A549 treated with dexamethasone at 1 μM for 4 hours (cell line): ENCODE measurements at places on chromosomes 2 and 18. TPM values are rescaled to one million over a fixed set of nuclear protein-coding genes. Genes with fewer than 3 reads are reported as not detected.

CCDC68 gene
- 4.1 to 5.8 TPM (median 4.4 TPM) in 5 replicates for total RNA-seq

PNPT1 gene
- total RNA-seq, result 29.5 to 51.2 TPM (median 31.9 TPM) in 5 replicates

MEP1B gene
- total RNA-seq, result 0.05 to 0.09 TPM (median 0.08 TPM) in 3 of 5 replicates, not detected in the others

KCNF1 gene
- 19.3 to 38.5 TPM (median 30.5 TPM) in 5 replicates for total RNA-seq

FEV gene
- total RNA-seq, result 0.20 TPM in 1 of 5 replicates, not detected in the others

CTAGE1 gene
- not detected in 5 replicates for total RNA-seq

ASXL3 gene
- not detected in 5 replicates for total RNA-seq

THSD7B gene
- total RNA-seq, result not detected in 5 replicates

LIMS2 gene
- 6.2 to 11.8 TPM (median 7.9 TPM) in 5 replicates for total RNA-seq

CDK15 gene
- total RNA-seq, result not detected in 5 replicates

UGT1A8 gene
- total RNA-seq, result 0.06 to 0.07 TPM (median 0.06 TPM) in 3 of 5 replicates, not detected in the others

EPG5 gene
- 3.3 to 4.9 TPM (median 4.1 TPM) in 5 replicates for total RNA-seq

AQP4 gene
- total RNA-seq, result 0.13 TPM in 1 of 5 replicates, not detected in the others

DNAJC5G gene
- total RNA-seq, result not detected in 5 replicates

RAB6C gene
- total RNA-seq, result not detected in 5 replicates

ACOXL gene
- not detected in 5 replicates for total RNA-seq

ANKRD12 gene
- total RNA-seq, result 3.2 to 6.7 TPM (median 5.5 TPM) in 5 replicates

CTNNA2 gene
- total RNA-seq, result 0.19 to 0.89 TPM (median 0.33 TPM) in 5 replicates

TMEM37 gene
- total RNA-seq, result 1.3 to 2.7 TPM (median 2.5 TPM) in 5 replicates

RPRM gene
- 0.05 to 0.11 TPM (median 0.09 TPM) in 3 of 5 replicates, not detected in the others for total RNA-seq

CPO gene
- 0.11 to 0.16 TPM in 2 of 5 replicates, not detected in the others for total RNA-seq

GGCX gene
- total RNA-seq, result 38.3 to 43.4 TPM (median 41.7 TPM) in 5 replicates

ITPRIPL1 gene
- not detected in 5 replicates for total RNA-seq

EIF2AK2 gene
- 19.8 to 29.5 TPM (median 27.2 TPM) in 5 replicates for total RNA-seq

TTC27 gene
- 25.4 to 27.7 TPM (median 26.2 TPM) in 5 replicates for total RNA-seq

CRACDL gene
- 2.7 to 6.0 TPM (median 4.7 TPM) in 5 replicates for total RNA-seq

TUBA4B gene
- 0.12 to 0.20 TPM (median 0.16 TPM) in 3 of 5 replicates, not detected in the others for total RNA-seq

NDC80 gene
- 11.3 to 13.8 TPM (median 12.8 TPM) in 5 replicates for total RNA-seq

CDH2 gene
- 39.4 to 57.6 TPM (median 50.4 TPM) in 5 replicates for total RNA-seq

SPC25 gene
- 16.6 to 19.7 TPM (median 18.6 TPM) in 5 replicates for total RNA-seq

LOXHD1 gene
- not detected in 5 replicates for total RNA-seq

AGXT gene
- total RNA-seq, result not detected in 5 replicates

CHRND gene
- 0.07 to 0.09 TPM in 2 of 5 replicates, not detected in the others for total RNA-seq

SERPINB11 gene
- 0.08 to 0.22 TPM in 2 of 5 replicates, not detected in the others for total RNA-seq

CD302 gene
- 2.1 to 3.2 TPM (median 2.6 TPM) in 5 replicates for total RNA-seq

AQP12B gene
- total RNA-seq, result not detected in 5 replicates

LINC00305 gene
- total RNA-seq, result not detected in 5 replicates

RAX gene
- not detected in 5 replicates for total RNA-seq

NOL4 gene
- total RNA-seq, result not detected in 5 replicates

MRO gene
- 0.05 to 0.15 TPM (median 0.12 TPM) in 5 replicates for total RNA-seq
